A172 (cell line): ENCODE measurements at places on chromosomes 5 and 9. TPM values are rescaled to one million over a fixed set of nuclear protein-coding genes. Genes with fewer than 3 reads are reported as not detected.
A peak's percentile ranks its signal among the peaks of the same experiment; 100 is the strongest.

The QRFP gene
- total RNA-seq = not detected in 2 replicates

- DNase-seq = peak; percentile 68
These were observed 52.9 kb downstream of the PAM start for GRCh38 chr5:102807878-102808502.

GRCh38 chr5:59768152-59769040, 125.1 kb downstream of the PDE4D start:
- peak; percentile 66 for DNase-seq

The REEP2 gene
- total RNA-seq = 37.7 and 43.5 TPM in 2 replicates

The SCGB3A1 gene
- not detected in 2 replicates for total RNA-seq

The PDE8B gene
- 0.05 TPM in 1 of 2 replicates, not detected in the other for total RNA-seq

The PDZD2 gene
- 0.14 and 0.16 TPM in 2 replicates for total RNA-seq

The SPINK7 gene
- total RNA-seq = not detected in 2 replicates

DNA sequence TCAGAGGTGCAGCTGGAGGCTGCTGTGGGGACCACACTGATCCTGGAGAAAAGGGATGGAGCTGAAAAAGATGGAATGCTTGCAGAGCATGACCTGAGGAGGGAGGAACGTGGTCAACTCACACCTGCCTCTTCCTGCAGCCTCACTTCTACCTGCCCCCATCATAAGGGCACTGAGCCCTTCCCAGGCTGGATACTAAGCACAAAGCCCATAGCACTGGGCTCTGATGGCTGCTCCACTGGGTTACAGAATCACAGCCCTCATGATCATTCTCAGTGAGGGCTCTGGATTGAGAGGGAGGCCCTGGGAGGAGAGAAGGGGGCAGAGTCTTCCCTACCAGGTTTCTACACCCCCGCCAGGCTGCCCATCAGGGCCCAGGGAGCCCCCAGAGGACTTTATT, 5.9 kb upstream of the SLC6A7 start:
- DNase-seq = no peak

The NME5 gene
- 1.8 and 2.6 TPM in 2 replicates for total RNA-seq

DNA sequence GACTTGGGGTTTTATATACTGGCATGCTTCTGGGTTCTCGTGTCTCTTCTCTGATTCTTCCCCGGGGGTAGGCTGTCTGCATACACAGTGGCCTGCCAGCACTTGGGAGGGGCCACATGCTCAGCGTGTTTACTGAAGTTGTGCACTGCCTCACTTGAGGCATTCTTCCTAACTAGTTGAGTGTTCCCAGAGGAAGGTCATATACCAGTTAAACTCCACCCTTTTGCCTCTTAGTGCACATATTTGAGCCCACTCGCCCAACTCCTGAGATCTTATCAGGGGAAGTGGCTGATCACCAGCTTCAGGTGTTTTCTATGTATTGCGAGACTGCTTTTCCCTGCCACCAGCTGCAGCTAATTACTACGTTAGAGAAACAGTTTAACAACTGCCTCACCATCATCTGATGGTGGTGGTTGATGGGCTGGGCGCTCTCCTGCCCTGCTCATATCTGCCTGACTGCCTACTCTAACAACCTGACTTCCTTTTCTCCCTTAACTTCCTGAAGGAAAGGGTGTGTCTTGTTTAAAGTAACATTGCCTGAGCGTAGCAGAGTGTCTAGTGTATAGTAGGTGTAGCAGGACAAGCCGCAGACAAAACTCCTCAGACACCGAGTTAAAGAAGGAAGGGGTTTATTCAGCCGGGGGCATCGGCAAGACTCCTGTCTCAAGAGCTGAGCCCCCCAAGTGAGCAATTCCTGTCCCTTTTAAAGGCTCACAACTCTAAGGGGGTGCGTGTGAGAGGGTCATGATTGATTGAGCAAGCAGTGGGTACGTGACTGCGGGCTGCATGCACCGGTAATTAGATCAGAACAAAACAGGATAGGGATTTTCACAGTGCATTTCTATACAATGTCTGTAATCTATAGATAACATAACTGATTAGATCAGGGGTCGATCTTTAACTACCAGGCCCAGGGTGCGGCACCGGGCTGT, 60.1 kb upstream of the CLINT1 start:
- DNase-seq = no peak

GRCh38 chr5:125408448-125409233, 662.2 kb upstream of the ZNF608 start:
- peak; percentile 95 for DNase-seq
